ENCODE measurements at places on chromosomes 5 and 9.
A peak's percentile ranks its signal among the peaks of the same experiment; 100 is the strongest.

GRCh38 chr9:8825585-8826147 is 1026.1 kb upstream of the DMAC1 start:
- no peak for DNase-seq

DNA sequence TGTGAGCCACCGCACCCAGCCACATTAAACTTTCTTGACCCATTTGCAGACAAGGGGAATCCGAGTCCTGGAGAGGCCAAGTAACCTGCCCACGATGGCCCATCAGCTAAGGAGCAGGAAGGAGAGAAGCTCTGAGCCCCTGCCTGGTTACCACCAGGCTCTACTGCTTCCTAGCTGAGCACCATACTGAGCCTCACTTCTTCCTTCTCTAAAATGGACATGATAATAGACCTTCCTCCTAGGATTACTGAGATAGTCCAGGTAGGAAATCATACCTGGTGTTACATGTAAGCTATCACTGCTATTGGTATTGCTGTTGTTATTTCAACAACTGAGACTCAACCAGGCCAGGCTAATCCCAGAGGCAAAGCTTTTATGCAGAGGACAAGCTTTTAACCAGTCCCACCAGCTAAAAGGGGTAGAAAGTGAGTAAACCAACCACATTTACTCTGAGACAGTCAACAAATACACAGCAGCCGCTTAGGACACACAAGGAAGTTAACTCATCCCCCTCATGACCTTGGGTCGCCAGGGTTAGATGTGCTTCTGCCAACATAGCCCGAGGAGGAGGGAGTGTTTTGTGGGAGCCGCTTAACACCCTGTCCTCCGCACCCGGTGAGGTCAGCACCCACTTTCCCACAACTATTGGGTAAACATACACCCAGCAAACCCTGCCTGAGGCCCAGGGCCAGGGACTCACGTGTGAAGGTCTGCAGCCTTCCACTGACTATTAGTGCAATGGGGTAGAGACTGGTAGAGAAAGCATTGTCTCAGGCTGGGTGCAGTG is 20.6 kb upstream of the PTGES start:
- no peak for DNase-seq

GRCh38 chr9:131111854-131112311 is 13.5 kb upstream of the NUP214 start:
- peak; percentile 10 for DNase-seq

DNA sequence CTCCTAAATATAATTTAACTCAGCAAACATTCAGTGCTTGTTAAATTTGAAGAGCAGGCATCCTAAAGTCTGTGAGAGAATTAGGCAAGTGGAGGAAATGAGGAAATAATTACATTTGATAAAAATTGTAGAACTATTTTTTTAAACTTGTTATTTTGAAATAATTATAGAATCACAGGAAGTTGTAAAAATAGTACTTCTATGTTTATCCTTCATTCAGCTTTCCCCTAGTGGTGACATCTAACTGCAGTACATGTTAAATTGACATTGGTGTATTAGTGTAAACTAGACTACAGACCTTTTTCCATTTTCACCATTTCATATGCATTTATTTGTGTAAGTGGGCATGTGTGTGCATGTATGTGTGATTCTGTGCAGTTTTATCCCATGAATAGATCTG is 51.6 kb downstream of the F2RL2 start:
- DNase-seq = no peak

- DNase-seq = no peak
Observed at GRCh38 chr9:34463098-34463900, 4.7 kb downstream of the DNAI1 start.

DNA sequence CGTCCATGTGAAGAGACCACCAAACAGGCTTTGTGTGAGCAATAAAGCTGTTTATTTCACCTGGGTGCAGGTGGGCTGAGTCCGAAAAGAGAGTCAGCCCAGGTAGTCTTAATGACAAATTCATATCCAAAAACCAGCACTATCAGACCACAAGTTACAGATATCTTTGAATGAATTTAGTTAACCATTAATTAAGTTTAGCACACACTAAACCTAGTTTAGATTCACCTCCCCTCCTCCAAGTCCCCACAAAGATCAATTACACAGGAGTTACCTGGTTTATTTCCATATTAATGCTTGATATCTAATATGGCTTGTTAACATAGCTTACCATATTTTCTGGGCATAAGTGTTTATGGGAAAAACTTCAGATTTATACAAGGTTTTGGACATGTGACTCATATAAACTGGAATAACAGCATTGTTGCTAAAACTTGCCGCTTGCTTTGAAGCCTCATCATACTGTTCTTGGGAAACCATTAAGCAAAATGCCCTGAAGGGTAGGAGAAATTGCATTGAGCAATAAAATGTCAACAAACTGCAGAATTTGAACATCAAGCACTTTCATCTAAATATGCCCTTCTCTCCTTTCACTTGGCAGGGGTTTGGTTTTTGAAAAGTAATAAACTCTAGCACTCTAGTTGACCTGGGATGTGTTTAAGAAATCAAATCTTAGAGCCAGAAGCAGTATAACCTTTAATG is 166.9 kb downstream of the SNCAIP start:
- DNase-seq = no peak

- no peak for DNase-seq
Observed at GRCh38 chr5:104170926-104171325, 608.3 kb upstream of the NUDT12 start.

- no peak for DNase-seq
Observed at GRCh38 chr5:142317753-142318152, 7.1 kb downstream of the SPRY4 start.

DNA sequence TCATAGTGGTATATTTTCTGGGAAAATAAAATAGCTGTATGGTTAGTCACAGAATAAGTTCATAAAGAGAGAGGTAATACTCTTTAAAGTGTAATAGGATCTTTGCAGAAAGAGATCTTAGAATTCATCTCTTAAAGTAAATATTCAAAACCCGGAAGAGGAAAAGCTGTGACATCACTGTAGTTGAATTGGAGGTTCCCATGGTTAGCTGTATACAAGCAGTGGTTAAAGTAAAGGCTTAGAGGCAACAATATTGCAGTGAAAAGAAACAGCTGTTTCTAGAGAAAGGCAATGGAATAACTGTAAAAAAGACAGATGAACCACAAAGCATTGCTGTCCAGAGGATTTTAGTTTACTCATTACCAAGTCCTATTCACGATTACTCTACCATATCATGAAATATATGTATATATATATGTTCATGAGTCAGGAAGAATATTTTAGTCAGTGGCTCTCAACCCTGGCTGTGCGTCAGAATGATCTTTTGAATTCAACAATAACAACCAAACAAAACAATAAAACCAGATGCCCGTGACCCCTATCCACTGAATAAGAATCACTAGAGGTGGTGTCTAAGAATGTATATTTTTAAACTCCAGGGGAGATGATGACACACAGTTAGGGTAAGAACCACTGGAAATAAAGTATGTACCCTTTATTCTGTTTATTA is 4.7 kb downstream of the ERCC6L2 start:
- no peak for DNase-seq

DNA sequence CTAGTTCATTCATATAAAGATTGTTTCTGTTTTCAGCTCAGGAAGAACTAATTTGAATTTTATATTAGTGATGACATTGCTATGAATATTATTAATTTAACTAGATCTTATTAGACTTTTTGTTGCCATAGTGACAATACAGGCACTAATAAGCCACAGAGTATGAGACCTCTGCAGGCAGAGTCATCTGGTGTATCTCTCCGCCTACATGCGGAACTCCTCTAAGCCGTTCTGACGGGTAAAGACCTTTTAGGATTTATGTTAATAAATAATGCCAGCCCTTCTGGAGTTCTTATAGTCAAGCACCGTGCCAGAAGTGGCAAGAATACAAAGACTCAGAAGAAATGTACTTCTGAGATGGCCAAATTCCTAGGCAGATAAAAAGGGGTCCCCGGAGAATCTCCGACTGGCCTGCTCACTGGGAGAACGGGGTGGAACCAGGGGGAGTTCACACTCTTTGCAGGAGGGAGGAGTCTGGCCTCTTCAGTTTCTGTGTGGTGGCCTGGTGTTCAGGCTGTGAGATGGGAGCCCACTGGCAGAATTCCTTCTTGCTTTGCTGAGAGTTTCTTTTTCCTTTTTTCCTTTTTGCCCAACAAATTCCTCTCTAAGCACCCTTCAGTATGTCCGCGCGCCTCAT is 85.1 kb upstream of the IL12B start:
- no peak for DNase-seq

- no peak for DNase-seq
Observed at GRCh38 chr5:3836528-3836927, 240.9 kb downstream of the IRX1 start.

GRCh38 chr5:56659971-56660370 is 155.4 kb upstream of the MAP3K1 start:
- no peak for DNase-seq

DNA sequence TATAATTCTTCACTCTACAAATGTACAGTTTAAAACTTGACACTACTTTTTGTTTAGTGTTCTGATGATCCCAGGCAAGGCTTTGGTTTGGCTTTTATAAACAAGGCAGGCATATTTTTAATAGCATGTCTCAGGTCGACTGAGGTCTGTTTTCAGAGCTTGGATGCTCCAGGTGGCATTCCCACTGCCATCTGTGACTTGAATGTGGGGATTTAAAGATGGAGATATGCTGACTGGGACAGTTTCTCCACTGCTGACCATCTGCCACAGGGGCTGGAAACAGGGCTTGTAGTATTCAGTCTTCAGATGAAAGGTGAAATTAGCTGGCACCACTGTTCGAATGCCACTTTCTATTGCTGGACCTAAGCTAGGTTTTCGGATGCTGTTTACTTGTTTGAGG is 1266.2 kb upstream of the CDH18 start:
- no peak for DNase-seq

- peak; percentile 77 for DNase-seq
Observed at GRCh38 chr9:120892748-120893610, 16.0 kb upstream of the PHF19 start.

GRCh38 chr5:156486394-156487238 is 159.7 kb downstream of the SGCD start:
- no peak for DNase-seq

DNA sequence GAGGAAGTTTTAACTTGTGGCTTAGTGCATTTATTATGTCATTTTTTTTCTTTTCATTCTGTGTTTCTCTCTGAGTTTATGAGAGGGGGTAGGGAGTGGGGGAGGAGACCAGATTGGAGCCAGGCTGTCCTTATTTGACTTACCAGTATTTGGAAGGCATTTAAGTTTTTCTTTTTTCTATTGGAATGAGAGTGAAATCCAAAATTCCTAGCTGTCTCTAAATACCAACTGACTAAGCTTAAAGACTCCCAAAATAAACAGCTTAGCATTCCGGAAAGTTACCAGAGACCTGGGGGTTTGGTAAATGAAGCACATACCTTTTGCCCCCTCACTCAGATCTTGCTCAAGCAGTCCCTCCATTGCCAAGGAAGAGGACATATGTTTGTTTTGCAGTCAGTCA is 581.9 kb upstream of the BRINP1 start:
- no peak for DNase-seq

GRCh38 chr5:53944981-53945380 is 365.4 kb downstream of the ARL15 start:
- DNase-seq = no peak

DNA sequence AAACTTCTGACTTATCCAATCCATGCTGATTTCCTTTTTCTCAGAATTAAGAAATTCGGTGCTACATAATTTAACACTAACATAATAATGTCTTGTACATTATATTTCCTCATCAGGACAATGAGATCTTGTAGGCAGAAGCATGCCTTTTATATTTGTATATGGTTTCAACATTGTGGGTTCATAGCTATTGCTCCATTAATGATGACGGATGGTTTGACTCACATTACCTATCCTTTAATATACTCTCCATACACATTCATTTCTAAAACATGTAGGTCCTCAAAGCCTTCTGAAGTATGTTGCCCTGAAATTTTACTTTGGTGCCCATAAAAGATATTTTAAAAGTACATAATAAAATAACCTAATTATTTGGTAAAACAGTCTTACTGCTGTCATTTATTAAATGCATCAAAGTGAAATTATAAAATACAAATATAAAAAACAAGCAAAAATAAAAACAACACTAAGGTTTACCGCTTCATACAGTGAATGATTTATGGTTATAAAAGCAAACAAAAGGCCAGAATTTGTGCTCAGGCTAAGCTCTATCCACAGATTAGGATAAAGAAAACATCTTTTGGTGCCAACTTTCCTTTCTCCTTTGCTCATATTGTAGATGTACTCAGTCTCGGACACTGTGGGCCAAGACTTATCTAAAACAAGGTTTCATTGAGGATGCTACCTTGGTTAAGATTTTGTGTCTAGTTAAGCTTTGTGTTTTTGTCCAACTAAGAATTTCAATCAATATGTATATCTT is 61.2 kb upstream of the GCNT4 start:
- DNase-seq = no peak

DNA sequence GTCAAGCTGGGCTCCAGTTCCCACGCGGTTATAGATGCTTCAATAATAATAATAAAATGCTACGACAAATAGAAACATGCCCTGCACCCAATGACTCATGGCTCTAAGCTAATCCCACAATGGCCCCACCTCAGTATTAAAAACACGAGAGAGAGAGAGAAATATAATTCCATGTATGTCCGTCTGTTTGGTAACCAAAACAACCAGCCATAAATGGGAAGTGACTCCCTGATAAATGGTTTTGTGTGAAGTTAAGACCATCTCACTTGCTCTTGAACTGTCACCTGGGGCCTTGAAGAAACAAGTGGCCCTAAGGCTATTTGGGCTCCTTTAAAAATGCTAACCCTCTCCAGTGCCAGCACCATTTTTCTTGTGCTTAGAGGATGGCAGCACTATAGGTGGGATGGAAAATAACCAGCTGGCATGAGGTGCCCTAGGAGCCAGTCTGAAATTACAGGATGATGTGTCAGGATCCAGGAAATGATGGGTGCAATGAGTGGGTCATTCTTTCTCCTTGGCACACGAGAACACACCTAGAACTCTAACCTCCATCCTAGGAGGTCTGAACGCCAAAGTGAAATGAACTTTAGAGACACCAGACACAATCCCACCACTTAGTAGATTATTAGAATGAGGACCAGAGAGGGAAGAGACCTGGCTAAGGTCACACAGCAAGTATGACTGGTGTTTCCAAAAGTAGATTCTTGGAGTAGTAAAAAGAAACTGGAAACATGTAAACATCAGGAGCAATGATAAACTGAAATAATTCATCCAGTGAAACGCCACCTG is 35.7 kb upstream of the ADRB2 start:
- no peak for DNase-seq

DNA sequence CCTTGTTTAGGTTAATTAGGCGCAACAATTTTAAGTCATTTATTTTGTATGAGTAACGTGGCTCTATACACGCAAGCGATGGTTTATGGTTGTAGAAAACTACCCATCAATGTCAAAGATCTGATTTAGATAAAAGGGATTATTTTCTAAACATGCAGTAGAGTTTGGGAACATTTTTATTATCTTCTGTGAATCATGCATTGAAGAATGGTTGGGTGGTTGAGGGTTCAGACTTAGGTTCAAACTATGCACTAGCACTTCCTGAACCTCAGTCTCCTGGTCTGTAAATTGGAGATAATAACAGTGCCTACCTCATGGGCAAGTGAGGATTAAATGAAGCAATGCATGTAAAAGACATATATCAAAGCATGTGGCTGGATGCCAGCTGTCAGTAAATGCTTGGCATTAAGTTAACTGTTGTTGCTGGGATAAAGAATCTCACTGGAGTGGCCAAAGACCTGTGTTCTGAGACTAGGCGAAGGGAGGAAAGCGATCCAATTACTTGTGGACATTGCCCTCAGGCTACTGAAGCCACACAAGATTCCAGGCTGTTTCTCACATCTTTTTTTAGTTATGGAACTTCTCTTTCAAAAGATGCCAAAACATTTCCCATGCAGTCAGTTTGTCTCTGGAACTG is 1.1 kb upstream of the OTULINL start:
- no peak for DNase-seq

GRCh38 chr9:136620441-136621018 is 42.2 kb upstream of the EGFL7 start:
- no peak for DNase-seq

- no peak for DNase-seq
Observed at GRCh38 chr5:78523314-78524193, 125.0 kb downstream of the LHFPL2 start.
